ENCODE measurements at places on chromosomes 16 and 17.
A peak's percentile ranks its signal among the peaks of the same experiment; 100 is the strongest.

GRCh38 chr16:1543085-1543896, 9.8 kb downstream of the TMEM204 start:
- peak; percentile 75 for ATAC-seq

- no peak for ATAC-seq
Measured at GRCh38 chr17:69757688-69758430, 317.2 kb upstream of the KCNJ16 start.

- ATAC-seq, result no peak
Measured at GRCh38 chr16:79348521-79349306, 251.8 kb downstream of the MAF start.

DNA sequence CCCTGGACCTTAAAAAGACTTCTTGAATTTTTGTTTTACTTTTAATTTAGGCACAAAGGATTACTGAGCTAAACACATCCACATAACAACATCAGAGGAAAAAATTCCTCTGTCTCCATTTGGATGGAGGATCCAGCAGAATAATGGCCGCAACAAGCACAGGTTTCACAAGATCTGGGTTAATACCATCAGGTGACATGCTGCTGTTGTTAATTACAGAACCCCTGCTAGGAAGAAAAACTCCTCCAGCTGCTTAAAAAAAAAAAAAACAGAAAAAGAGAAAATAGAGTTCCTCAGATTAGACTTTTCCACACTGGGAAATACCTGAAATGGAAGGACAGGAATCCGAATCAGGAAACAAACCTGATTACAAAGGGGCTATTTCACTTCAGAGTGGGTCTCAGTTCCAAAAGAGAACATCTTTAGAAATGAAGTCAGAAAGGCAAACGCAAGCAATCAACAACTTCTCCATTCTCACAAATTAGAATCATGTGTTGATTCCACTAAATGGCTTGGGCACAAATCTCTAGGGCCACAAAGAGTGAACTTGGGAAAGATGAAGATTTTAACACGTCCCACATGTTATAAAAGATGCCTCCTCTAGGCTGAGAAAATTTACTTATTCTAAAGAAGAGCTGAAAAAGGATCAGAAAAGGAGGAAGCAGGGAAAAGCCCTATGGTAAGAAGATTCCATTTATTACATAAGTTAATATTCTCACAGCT, 44.0 kb downstream of the SPOP start:
- no peak for ATAC-seq

DNA sequence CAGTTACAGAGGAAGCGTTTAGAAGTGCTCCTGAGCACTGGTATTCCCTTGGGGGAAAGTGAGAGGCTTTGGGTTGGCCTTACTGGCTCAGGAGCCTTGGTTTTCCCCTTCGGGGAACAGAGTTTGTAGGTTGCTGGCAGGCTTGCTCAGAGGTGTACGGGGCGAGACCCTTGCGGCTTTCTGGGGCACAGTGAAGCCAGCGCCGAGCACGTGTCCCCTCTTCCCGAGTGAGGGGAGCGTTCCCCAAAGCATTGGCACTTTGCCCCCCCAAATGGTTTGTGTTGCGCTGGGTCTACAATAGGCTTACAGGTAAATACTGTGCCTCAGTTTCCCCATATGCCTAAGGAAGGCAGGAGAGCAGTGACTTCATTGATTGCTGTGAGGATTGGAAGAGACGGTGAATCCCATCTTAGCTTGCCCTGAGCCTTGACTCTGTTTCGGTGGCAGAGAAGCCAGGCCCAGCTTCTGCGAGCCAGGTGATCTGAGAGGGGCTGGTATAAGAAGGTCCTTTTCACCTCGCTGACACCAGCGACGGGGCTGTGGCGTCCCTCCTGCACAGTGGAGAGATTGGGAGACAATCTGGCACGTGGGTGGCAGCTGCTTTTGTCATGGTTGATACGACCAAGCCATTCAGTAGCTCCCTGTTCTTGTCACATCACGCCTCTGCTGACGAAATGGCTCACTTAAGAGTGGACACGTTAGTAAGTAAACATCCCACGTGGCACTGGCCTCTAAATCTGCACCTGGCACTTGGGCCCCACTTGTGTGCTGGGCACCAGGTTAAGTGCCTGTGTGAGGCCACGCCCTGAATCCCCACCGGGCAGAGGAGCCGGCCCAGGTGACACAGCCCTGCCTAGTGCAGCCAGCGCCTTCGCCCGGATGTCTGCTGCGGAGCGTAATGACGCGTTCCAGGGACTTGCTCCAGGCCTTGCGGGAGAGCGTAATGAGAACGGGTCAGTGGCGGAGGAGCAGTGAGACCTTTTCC, 55.0 kb downstream of the MEAK7 start:
- no peak for ATAC-seq

GRCh38 chr17:2981325-2981724, 82.1 kb downstream of the OR1D5 start:
- ATAC-seq, result no peak

- peak; percentile 77 for ATAC-seq
Measured at GRCh38 chr16:86016201-86016965, 117.4 kb downstream of the IRF8 start.

DNA sequence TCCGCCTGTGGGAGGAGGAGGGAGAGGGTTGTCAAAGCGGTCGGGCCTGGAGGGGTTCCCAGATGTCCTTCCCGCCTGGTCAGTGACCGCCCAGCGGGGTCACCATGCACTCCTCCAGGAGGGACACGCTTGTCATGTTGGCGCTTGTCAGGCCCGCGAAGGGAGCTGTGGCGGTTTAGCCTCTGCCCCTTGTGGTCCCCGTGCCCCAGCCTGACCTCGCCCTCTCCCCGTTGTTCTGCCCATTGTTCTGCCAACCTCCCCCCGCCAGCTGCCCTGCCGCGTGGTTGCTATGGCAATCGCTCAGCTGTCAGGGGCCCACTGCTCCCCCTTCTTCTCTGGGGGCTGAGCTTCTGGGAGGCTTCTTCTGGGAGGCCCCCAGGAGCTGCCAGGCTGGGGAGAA, 146.4 kb upstream of the CIBAR2 start:
- ATAC-seq, result peak; percentile 55

DNA sequence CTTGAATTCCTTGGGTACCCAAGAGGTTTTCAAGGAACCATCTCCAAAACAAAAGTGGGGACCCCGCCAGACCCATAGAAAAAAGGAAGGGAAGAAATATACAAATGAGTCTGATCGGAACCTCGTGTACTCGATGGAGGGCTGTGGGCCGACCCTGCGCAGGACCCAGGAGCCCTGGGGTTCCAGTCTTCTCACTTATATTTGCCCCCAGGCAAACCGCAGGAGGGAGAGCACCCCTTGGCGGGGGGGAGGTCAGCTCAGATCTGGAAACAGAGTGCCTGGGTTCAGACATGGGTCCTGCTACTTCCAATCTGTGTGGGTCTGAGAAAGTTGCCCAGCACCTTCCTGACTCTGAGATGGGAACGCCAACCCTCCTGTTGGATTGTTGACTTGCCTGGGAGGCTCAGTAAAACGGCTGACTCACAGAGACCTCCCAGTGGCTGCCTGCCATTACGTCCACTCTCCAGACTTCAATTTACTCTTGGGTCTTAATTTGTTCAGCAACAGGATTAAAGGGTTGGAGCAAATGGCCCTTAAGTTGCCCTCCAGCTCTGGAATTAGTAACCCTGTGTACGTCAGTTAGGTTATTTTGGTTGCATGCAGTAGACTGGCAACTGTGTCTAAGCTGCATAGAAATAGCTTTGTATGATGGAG, 24.9 kb upstream of the CACNG4 start:
- ATAC-seq, result no peak

All from motor neuron (in vitro differentiated cells).